ENCODE measurements at places on chromosomes 6 and 20.

DNA sequence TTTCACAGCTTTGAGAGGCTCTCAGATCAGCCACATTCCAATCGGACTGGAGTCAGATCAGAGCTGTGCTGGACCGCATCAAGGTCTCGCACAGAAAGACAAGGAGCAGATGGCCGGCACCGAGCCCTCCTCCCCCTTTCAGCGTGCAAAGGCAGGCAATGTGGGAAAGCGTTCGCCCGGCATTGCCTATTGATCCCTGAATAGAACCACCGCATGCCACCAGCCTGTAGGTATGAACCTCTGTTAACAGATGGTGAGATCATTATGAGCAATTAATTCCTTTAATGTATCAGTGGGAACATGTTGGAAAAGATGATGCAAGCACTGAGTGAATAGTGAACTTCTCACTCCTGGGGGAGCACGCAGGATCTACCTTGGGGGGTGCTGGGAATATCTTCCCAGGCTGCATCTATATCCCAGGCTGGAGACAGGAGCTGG, 117.5 kb upstream of the ID4 start:
- DNase-seq, result peak; percentile 58

DNA sequence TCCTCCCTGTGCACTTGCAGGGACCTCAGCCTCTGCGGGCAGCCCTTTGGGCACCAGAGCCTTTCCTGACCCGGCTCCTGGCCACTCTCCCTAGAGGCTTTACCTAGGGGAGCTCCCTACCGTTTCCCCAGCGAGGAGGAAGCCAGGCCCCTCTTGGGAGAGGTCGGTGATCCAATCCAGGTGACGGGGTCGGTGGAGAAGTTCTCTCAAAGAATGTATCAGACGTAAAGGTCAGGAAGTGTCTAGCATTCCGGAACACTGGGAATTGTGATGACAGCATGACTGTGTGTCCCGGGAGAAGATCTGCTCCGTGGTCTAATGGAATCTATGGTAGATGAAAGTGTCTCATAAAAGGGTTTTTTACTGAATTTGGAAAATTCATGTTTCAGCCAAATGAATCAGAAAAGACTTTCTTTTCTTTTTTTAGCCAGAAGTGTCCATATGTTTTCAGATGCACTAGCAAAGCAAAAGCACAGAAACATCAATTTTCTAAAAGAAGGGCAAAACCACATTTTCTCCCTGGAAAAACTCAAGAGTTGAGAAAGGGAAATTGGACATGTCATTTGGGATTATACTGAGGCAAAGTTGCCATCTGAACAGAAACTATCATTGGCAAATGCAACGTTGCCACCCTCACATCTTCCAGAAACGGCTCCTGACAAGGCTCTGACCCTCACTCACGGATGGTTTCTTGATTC, 289.4 kb downstream of the THBS2 start:
- DNase-seq, result no peak

DNA sequence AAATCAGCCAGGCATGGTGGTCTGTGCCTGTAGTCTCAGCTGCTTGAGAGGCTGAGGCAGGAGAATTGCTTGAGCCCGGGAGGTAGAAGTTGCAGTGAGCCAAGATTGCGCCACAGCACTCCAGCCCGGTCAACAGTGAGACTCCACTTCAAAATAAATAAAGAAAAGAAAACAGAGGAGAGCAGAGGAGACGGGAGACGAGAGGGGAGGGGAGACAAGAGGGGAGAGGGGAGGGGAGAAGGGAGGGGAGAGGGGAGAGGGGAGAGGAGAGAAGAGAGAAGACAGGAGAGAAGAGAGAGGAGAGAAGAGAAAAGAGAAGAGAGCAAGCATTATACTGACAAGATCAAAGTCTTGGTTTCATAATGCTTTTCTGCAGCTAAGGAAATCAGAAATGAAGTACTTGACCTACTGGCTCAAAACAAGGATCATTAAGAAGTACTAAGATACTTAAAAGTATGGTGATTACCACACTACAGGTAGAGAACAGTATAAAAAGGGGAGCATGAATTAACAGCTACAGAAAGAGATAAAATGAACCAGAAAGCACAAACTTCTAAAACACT, 30.5 kb downstream of the FAM8A1 start:
- DNase-seq, result no peak

DNA sequence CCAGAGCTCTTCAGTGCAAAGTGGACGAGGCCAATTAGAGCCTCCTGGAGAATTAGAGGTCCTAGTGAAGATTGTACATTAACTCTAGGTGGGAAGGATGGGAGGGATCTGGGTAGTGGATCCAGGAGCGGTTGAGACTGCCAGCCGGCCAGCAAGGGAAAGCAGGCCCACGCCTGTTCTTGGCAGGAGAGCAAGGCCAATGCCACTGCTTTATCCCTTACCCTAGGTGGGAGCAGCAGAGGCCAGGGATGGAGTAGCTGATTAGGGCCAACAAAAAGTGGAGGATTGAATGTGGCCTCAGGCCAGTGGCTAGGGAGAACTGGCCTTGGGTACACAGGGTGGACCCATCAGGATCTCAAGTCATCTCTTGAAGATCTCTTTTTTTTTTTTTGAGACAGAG, 3.7 kb downstream of the ITPR3 start:
- DNase-seq, result no peak

DNA sequence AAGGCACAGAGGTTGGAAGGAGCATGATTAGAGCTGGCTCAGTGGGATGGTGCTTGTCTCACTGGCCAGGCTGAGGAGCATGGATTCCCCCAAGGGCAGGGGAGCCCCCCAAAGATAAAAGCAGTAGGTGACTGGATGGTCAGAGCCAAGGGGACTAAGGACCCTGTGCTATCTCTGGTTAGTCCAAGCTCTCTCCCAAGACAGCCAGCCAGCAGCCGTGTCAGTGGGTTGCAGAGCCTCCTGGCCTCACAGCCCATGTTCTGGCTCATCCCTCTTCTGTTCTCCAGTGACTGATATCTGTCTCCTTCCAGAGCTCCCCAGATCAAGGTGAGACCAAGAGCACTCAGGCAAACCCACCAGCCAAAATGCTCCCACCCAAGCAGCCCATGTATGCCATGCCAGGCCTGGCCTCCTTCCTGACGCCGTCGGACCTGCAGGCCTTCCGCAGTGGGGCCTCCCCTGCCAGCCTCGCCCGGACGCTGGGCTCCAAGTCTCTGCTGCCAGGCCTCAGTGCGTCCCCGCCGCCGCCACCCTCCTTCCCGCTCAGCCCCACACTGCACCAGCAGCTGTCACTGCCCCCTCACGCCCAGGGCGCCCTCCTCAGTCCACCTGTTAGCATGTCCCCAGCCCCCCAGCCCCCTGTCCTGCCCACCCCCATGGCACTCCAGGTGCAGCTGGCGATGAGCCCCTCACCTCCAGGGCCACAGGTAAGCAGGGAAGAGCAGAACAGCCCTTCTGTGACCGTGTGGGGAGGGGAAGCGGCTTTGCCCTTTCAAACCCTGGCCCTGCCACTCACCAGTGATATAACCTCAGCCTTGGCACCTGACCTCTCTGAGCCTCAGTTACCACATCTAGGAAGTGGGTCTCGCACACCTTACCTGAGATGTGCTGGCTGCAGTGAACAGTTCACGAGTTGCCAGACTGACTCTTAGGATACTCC, 121.3 kb downstream of the JPH2 start:
- DNase-seq, result no peak

DNA sequence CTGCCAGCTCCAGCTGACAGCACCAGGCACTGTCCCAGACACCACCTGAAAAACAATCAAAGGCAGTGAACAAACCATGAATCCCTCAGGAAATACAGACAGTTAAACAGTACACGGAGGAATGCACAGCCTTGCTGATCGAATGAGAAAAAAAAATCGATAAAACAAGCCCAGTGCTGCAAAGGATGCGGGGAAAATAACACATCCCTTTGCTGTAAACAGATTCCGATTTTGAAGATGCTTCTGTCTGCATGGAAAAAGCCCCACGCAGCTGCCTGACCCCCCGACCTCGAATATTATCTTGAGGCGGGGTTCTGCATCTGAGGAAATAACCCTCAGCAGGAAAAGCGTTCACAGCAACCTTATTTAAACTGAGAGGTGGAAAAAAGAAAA, 43.9 kb downstream of the RBM38 start:
- DNase-seq, result no peak

- peak; percentile 15 for DNase-seq
Measured at GRCh38 chr20:64109831-64110391, 2.5 kb upstream of the NPBWR2 start.

GRCh38 chr20:2533118-2533517, 3.3 kb upstream of the TMC2 start:
- no peak for DNase-seq

DNA sequence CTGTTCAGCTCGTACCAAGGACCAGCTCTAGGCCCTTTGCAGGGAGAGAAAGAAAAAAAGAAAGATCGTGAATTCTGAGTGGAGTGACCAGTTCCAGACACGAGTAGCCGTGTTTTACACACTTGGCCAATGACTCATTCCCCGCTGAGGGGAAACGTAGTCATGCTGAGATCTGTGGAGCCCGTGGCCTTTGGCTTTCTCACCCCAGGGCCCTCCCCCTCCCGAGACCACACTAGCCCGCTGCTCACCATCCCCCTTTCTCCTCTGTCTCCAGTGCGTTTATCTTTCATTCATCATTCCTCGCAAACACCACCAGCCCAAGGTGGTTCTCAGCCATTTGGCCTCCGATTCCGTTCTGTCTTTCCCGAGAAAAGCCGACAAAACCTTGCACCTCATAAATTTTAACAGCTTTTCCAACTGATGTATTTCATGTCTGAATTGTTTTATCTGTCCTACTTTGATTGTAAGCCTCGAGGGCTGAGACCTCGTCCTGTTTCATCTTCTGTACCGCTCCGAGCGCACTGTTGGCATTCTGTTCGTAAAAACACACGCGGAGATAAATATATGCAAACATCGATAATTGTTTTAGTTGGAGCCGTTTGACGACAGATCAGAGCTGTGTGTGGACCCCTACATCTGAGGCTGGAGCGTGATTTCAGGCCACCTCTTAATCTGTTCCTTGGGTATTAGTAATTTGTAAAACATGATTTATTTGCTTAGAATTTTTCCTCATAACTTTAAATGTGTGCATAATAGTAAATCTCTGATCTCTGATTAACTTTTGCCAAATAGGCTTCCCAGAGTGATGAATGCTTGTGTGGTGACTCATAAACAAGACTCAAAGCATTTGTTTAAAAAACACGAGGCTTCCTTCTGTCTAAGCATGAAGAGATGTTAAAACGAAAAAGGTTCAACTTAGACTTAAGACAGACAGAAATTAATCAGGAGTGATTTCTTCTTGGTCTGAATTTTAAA, 336.6 kb downstream of the CDH4 start:
- no peak for DNase-seq

DNA sequence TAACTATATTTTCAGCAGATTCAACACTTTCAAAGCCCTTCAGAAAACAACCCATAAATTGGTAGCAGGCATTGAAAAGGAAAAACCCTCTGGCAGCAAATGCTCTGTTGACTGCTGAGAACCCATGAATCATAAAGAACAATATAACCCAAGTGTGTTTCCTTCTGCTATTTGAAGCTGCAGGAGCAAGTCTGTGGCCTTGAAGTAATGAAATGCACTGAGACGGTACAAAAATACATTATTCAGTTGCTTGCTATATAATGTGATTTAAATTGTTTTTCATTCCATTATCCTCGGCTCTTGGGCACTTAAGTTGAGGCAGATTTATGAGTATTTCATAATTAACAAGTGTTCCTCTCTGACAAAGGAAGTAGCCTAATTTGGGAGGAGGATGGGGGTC, 40.6 kb upstream of the SAMD5 start:
- DNase-seq, result no peak

DNA sequence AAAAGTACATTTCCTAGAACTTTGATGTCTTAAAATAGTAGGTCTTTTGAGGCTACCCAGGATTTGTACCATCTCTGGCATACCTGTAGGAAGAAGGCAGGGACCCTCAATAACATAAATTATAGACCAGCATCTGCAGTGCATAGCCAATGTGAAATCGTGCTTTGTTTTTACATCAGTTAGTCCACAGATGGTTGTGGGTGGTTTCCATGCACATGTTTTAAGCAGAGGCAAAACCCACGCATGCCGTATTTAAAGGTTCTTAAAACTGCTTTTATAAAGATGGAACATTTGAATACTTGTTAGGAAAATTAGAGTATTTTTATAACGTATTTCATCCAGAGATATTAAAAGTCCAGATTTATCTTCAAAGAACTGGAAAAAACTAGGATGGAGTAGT, 66.3 kb downstream of the SH3BGRL2 start:
- DNase-seq, result no peak

DNA sequence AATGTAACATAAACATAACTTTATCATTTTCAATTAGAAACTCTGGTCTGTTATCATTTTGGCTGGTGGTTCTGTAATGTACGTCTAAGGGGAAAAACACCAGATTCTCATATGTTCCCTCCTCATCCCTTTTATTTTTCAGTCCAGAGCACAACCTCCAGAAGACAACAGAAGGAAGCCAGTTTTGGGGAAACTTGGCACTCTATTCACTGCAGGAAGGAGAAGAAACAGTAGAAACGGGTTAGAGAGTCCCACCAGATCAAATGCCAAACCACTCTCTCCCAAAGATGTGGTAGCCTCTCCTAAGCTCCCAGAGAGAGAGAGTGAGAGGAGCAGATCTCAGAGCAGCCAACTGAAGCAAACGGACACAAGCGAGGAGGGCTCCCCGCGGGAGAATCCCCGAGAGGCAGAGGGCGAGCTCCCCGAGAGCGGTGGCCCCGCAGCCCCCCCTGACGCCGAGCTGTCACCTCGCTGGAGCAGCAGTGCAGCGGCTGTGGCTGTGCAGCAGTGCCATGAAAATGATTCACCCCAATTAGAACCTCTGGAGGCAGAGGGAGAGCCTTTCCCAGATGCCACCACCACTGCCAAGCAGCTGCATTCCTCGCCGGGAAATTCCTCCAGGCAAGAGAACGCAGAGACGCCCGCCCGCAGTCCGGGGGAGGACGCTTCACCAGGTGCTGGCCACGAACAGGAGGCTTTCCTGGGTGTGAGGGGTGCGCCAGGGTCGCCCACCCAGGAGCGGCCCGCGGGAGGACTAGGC, 117.8 kb downstream of the RTN4IP1 start:
- no peak for DNase-seq

GRCh38 chr6:8322659-8323058, 112.7 kb downstream of the SLC35B3 start:
- DNase-seq, result no peak

DNA sequence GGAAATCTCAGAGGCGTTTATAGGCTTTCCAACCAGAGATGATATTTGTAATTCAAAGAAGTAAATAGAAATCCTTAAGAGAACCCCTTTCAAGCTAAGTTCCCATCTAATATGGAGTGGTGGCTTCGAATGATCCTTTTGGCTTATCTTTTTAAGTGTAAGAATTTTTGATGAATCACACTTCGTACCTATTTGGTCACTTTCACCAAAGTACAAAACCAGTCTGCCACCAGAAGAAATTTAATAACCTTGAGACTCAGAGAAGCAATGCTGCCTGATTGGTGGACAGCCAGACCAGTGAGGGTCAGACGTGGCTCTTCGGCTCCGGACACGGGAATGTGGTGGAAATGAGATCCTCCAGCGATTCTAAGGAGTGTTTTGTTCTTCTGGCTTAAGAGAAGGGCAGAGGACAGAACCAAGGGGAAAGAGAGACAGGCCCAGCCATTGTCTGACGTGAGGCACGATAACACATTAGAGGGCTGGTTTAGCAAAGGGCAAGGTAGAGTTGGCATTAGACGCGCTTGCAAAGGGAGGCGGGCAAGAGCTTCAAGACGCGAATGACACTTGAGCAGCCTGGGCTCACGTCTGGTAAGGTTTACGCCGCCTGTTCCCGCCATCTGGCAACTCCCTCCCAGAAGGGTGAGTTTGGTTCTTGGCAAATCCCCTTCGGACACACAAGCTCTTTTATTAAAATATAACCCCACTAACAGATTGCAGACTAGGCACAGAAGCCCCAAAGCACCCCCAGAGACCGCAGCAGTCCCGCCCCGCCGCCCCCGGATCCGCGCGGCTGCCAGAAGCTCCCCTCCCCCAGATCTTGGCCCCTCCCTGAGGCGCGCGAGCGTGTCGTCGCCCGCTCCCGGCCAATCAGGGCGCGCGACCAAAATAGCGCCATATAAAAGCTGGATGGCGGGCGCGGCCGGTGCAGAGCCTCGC, 50.0 kb upstream of the EZR start:
- DNase-seq, result peak; percentile 87

Data from heart left ventricle (tissue), 16 donors.